ENCODE measurements at places on chromosomes 3 and 15. TPM values are rescaled to one million over a fixed set of nuclear protein-coding genes. Genes with fewer than 3 reads are reported as not detected.

SAMMSON gene
- total RNA-seq = not detected

TSPAN3 gene
- 466 TPM for total RNA-seq

CSPG5 gene
- total RNA-seq = 1.3 TPM

IMP3 gene
- 121 TPM for total RNA-seq

BHLHE40 gene
- 115 TPM for total RNA-seq

SH2D7 gene
- total RNA-seq = not detected

SRGAP3 gene
- 0.31 TPM for total RNA-seq

PPM1L gene
- total RNA-seq = 0.63 TPM

CPB1 gene
- not detected for total RNA-seq

EHHADH gene
- 1.9 TPM for total RNA-seq

ZBTB20 gene
- total RNA-seq = 0.75 TPM

CSK gene
- 68.6 TPM for total RNA-seq

NR1I2 gene
- not detected for total RNA-seq

SHQ1 gene
- 17.0 TPM for total RNA-seq

ATP13A5 gene
- total RNA-seq = not detected

FANCD2OS gene
- total RNA-seq = not detected

PRSS50 gene
- not detected for total RNA-seq

NANOGP8 gene
- total RNA-seq = not detected

POC1A gene
- total RNA-seq = 15.5 TPM

AQR gene
- 24.5 TPM for total RNA-seq

IL17RB gene
- total RNA-seq = 0.83 TPM

SLC33A1 gene
- total RNA-seq = 18.7 TPM

SLC6A11 gene
- total RNA-seq = 0.07 TPM

SCG5 gene
- 2.2 TPM for total RNA-seq

CPLX3 gene
- total RNA-seq = not detected

GABRA5 gene
- total RNA-seq = 103 TPM

CHST2 gene
- total RNA-seq = 0.81 TPM

ACTC1 gene
- 0.52 TPM for total RNA-seq

FBXO40 gene
- not detected for total RNA-seq

THBS1 gene
- 29.3 TPM for total RNA-seq

PLSCR2 gene
- total RNA-seq = not detected

ROBO2 gene
- total RNA-seq = not detected

Data from A549 treated with DMSO at 1 μM for 4 hours (cell line).